NCI-H774 (cell line): ENCODE measurements at places on chromosomes 1 and 21.

DNA sequence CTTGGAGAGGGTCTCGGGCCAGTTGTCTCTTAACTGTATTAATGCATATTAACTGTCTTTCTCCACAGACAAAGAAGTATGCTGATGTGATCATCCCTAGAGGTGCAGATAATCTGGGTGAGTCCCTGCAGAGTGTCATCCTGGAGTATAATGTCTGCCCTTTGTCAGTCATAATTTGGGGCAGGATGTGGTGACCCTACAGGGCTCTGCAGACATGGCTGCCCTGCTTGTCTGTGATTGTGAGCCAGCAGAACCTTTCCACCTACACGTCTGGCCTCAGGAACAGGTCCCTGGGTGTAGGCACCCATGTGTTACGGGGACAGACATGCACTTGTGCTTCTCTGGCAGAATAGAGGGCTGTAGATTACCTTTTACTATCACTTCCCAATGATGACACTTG lies 78.4 kb downstream of the UCK2 start:
- DNase-seq, result no peak

DNA sequence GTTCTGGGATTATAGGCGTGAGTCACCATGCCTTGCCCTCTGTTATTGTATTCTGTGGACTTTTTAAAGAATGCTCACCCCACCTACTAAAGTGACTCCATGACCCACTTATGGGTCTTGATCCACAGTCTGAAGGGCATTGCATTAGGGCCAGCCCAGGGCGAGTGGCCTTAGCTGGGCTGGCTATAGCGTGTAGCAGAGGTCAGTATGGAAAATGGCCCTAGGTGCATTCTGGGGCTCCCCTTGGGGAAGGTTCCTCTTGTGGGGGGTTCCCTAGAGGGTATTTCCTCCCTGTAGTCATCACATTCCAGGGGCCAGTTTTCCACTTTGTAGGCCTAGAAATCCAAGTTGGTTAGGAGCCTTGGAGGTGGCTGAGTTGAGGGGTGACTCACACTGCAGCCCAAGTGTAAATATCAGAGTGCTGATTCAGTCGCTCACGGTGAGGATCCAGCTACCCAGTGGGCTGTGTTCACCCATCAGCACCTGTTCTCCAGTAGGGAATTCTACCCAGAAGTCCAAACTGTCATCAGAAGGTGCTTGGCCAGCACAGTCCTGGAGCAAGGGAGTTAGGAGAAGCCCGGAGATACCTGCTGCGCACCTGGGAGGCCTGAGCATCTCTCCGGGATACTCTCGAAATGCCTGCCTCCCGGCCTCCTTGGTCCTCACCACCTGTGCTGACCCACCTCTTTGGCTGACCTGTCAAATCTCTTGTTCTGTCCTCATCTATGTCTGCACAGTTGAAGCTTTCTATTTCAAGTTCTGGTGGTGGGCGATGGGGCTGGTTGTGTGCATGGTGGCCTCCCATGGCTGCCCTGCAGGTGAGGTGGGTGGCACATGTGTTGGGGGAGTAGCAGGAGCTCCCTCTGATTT lies 52.2 kb downstream of the NENF start:
- no peak for DNase-seq

GRCh38 chr1:68525781-68526180 lies 28.9 kb upstream of the DEPDC1 start:
- no peak for DNase-seq

GRCh38 chr1:192002063-192002462 lies 156.2 kb upstream of the RGS18 start:
- no peak for DNase-seq

GRCh38 chr1:10646347-10646861 lies 150.0 kb downstream of the CASZ1 start:
- DNase-seq, result no peak

DNA sequence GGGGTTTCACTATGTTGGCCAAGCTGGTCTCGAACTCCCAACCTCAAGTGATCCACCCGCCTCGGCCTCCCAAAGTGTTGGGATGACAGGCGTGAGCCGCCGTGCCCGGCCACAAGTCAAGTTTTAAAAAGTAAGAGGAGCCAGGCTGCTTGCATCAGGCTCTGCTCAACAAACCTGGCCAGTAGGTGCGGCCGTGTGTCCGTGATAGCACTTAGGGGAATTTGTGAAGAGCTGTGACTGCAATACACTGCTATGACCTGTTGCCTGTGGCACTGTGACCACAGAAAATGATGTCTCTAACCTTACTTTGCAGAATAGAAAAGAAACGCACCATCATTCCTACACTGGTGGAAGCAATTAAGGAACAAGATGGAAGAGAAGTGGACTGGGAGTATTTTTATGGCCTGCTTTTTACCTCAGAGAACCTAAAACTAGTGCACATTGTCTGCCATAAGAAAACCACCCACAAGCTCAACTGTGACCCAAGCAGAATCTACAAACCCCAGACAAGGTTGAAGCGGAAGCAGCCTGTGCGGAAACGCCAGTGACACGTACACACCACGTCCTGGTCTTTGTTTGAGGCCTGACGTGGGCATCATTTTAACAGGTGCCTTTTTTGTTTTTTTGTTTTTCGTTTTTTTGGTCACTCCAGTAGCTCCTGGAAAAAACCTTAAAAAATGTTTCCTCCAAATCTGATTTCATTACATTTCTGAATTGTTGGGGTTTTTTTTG lies 16.7 kb downstream of the C1orf174 start:
- no peak for DNase-seq

DNA sequence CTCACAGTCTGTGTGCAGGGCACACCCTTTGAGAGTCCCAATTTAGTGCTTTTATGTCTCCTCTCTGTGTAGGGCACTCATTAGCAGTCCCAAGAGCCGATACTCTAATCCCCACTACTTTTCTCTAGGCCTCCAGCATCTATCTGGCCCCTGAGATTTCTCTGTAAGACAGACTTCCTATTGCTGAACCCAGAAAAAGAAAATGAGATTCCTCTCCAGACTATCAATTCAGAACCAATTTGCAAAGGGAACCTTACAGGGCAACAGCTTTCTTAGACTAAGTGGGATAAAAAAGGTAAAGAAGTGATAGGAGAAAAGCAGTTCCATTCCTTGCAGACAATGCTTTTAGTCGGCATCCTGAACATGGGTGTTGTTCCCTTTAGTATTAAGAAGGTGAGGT lies 172.2 kb downstream of the EDEM3 start:
- no peak for DNase-seq

DNA sequence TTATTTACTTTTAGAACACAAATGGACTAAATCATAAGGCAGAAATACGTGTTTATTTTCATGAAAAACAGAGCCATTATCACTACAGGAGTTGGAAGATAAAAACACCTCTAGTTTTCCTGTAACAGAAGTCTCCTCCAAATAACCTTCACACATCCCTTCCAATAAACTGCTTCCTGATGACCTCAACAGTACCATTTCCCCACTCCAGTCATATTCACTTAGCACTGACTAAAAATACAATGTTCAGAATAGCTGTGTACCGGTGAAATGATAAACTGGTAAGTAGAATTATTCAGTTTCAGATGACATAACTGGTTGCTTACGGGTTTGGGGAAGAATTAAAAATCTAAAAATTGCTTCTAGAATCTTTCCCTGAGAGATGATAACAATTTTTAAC lies 137.9 kb downstream of the DENND1B start:
- DNase-seq, result no peak

DNA sequence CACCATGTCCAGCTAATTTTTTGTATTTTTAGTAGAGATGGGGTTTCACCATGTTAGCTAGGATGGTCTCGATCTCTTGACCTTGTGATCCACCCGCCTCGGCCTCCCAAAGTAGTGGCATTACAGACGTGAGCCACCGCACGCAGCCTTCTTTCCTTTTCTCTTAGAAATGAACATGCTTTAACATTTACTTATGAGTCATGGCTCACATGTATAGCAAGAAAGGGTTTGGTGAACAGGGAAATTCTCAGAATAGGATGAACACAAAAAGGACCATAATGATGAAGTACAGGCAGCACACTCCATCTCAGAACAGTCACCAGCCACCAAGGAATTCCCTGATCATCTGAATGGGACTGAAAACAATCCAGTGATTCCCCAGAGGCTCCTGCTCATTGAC lies 9.4 kb upstream of the VAMP4 start:
- DNase-seq, result no peak

DNA sequence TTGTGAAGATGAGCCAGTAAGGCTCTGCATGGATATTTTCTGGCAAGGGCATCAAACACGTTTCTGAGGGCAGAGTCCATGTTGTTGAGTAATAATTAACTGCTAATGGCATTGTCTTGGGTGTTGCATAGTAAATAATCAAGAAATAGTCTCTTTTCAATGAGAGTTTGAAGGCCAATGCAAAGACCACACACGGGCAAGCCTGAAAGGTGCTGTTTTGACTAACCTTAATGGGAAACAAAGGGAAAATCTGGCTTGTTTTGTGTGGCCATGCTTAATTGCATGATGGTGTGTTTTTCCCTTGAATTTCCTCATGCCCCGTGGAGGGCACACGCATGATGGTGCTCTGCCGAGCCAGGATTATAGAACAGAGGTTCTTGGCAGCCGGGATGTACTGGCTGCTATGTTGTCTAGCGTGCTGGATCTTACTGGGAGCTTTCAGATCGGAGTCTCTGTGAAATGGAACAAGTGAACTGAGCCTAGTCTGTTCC lies 127.6 kb downstream of the NOS1AP start:
- DNase-seq, result no peak

DNA sequence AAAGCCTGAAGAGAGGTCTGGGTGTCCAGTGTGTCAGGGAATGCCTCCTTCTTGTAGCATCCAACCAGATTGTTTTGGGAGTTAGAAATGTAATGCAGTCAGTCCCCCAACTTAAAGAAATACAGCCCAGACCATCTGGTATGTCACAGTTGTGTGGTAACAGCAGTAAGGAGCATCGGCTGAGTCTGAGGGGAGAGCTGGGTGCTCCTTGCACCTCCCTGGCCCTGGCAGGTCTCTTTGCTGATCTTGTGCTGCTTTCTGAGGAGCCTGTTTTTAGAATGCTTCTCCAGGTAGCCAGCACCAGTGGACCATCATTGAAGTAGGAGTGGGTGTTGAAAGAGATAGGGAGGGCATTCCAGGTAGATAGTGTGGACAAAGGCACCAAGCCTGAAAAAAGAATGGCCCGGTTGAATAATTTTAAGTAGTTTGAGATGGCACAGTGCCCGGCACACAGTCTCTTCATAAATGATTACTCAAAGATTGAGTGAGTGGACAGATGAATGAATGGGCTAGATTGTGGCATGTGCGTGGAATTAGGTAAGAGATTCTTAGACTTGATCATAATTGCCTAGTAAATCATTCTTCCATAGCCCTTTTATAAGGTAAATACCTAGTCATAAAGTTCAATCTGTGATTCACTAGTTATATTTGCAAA lies 46.5 kb downstream of the LAMC1 start:
- DNase-seq, result peak; percentile 57

DNA sequence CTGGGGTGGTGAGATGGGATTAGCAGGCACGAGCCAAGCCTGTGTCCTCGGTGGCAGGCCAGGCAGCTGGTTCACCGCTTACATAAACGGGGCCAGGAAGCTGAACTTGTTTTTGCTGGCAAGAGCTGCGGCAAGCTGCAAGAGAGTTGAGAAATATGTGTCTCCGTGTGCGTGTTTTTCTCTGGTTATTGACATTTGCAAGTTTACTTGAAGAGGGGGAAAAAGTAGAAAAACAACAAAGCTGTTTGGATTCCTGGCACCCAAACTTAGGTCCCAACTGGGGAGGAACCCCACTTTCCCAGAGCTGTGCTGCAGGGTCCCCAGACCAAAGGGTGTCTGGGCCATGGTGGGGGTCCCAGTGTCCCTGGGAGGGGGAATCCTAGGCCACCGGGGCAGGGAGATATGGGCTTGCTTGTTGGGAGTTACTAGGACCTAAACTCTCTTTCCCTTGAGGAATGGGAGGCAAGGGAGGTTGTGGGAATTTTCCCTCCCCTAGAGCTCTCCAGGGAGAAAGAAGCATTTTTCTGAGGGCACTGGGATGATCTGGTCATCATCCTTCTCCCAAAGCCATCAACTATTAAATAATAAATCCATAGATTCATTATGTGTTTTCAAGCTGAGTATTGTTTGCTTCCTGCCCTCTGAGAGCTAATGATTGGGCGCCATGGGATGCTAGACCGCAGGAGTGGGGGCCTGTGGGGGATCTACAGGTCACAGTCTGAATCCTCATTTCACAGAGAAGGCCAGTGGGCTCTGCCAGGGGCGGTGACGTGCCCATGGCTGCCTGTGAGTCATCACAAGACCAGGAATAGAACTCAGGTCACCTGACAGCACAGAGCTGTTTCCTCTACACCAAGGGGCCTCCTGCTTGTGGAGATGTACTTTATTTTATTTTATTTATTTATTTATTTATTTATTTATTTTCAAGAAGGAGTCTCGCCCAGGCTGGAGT lies 14.8 kb downstream of the IL6R start:
- DNase-seq, result peak; percentile 16

GRCh38 chr1:169679692-169680091 lies 31.7 kb downstream of the SELL start:
- no peak for DNase-seq
